ENCODE measurements at places on chromosomes 7 and 10.

- DNase-seq: no peak
Observed at GRCh38 chr10:109698882-109699664, 224.2 kb downstream of the XPNPEP1 start.

DNA sequence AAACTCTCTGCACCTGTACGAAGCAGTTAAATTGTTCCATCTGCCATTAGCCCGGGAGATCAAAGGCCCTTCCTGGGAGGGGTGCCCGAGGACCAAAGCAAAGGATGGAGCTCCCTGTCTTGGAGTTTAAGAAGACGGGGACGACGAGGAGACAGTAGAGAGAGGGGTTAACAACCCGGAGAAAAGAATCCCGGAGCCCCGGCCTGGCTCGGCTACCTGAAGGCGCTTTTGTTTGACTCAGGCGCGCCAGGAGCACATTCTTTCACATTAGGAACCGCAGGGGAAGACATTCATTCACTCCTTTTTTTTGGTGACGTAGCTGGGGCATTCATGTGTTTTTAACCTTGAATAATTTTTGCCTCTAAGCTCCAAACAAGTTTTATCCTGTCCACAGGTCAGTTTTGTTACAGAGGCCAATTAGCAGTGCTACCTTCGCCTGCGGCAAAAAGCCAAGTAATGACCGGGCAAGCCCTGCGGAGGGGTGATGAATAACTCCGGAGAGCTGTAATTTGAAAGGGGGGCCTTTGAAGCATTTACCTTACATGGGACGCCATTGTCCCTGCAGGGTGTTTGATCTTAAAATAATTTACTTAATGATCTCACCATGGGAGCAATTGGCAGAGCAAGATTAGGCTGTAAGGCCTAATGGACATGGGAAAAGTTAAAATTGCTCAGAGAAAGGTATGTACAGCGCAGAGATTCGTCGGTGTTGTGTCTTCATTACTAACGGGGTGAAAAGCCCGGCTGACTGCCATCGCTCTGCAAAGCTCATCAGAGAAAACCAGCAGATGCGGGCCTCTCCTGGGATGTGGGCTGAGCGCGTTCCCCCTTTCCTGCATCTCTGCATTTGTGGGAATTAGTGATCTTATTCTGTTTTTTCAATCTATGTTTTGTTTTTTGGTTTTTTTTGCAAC is 258.0 kb upstream of the SP4 start:
- peak; percentile 53 for DNase-seq

DNA sequence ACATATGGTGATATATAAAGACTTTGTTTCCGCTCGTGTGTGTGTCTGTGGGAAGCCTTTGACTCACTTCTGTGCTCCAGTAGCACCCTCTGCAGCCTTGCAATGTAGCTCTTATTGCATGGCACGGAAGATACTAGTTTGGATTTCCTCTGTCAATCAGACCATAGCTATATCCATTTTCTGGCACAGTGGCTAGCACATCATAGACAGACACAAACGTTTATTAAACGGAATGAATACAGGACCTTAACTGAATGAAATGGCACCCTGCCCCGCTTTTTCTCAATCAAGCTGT is 124.0 kb upstream of the PTPN20 start:
- peak; percentile 23 for DNase-seq

DNA sequence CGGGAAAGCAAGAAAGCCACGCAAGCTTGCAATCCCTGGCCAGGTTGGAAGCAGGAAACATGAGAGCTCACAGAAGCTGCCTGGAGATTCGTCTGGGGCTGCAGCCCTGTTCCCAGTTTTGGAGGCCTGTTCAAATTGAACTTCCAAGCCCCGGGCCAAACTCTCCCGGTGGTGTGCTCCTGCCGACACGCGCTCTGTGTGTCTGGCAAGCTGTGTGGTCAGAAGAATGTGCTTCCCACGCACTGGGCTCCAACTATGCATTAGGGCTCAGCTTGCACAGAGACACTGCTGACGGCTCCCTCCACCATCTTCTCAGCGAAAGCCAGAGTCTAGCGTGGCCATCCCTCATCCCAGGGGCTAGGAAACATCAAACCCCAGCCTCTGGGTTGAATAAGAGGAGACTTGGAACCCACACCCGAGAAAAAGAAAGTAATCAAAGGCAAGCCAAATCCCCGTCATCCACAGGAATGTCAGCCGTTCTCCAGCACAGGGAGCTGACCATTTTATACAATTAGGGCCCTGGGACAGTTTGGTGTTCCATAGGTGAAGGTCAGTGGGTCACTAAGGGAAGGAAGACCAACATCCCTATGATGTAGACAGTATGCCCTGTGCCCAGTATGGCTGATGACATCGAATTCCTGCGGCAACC is 107.2 kb downstream of the FGFR2 start:
- DNase-seq: no peak

DNA sequence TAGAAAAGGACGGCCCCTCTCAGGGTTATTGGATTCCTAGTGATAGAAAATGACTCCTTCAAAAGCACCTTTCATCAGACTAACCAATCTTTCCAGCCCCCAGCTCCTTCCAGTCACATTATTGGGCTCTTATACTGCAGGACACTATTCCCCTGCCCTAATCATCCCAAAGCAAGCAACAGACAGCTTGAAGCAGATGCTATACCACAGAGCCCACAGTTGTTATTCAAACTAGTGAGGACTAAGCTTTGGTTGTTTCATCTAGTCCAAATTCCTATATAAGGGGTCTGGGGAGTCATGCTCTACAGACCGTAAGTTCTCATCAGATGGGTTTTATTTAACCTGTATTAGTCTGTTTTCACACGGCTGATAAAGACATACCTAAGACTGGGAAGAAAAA is 24.5 kb downstream of the ZC3HAV1L start:
- DNase-seq: no peak

- no peak for DNase-seq
Observed at GRCh38 chr10:11667756-11668155, 56.3 kb upstream of the USP6NL start.

Data from foreskin keratinocyte (primary cell).